Suppressor macrophage (primary cell): ENCODE measurements at places on chromosomes 4 and X.

GRCh38 chrX:38661561-38661960 lies 100.2 kb downstream of the TSPAN7 start:
- DNase-seq = no peak

- peak; percentile 61 for DNase-seq
Observed at GRCh38 chrX:106894392-106894909, 8.7 kb downstream of the RIPPLY1 start.

DNA sequence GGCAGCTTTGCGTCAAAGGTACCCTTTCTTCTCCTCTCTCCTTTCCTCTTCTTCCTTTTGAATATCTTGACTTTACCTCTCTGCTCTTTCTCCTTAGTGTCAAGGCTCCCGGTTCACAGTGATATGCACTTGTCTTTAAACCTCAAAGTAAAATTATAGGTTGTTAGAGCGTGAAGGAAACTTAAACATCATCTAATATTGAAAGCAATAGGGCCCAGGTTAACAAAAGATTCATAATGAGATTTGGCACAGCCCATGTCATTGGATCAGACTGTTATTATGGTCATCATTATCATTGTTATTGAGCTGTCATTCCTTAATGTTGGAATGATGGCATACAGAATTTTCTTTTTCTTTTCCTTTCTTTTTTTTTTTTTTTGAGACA lies 32.5 kb downstream of the FTHL17 start:
- DNase-seq = no peak

- no peak for DNase-seq
Observed at GRCh38 chr4:1663549-1663948, 20.6 kb downstream of the FAM53A start.

- DNase-seq = peak; percentile 79
Observed at GRCh38 chrX:110087485-110088356, 84.8 kb downstream of the TMEM164 start.

GRCh38 chrX:72392042-72392441 lies 86.3 kb upstream of the CITED1 start:
- no peak for DNase-seq

DNA sequence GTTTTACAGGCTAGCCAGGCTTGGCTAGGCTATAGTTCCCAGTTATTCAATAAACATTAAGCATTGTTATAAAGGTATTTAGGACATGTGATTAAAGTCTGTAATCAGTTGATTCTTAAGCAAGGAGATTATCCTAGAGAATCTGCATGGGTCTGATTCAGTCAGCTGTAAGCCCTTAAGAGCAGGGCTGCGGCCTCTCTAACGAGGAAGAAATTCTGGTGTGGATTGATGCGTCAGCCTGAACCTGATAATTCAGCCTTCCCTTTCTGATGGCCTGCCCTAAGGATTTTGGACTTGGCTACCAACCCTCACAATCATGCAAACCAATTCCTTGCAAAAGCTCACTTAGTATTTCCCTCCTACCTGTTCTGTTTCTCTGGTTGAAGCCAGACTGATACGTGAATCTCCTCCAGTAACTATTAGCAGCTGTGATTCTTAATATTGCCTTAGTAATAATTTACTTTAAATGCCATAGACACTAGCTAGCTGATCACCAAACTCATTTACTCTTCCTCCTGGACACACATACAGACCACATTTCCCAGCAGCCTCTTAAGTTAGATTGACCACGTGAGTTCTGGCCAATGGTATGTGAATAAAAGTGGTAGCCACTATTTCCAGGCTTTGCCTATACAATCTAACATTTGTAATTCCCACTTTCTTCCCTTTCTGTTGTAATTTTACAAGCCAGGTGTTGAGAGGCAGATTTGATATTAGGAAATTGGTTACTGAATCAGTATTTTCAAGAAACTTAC lies 678.0 kb upstream of the INTU start:
- no peak for DNase-seq

DNA sequence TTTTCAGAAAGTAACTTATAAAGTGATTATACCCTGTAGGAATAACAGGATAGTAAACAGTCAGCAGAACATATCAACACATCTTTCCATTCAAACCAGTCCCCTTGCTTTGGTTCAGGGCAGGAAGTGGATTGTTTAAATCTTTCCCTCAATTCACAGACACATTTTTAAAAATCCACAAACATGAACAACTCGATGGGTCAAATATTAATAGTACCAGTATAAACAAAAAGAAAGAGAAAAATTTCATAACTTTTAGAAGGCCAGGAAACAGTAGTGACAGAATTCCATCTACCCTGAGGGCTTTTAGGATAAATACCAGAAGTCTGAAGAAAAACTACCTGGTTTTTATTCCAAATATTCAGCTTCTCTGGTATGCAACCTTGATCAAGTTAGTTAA lies 1072.8 kb upstream of the PABPC4L start:
- no peak for DNase-seq
